ENCODE measurements at places on chromosomes 7 and 10.
A peak's percentile ranks its signal among the peaks of the same experiment; 100 is the strongest.

DNA sequence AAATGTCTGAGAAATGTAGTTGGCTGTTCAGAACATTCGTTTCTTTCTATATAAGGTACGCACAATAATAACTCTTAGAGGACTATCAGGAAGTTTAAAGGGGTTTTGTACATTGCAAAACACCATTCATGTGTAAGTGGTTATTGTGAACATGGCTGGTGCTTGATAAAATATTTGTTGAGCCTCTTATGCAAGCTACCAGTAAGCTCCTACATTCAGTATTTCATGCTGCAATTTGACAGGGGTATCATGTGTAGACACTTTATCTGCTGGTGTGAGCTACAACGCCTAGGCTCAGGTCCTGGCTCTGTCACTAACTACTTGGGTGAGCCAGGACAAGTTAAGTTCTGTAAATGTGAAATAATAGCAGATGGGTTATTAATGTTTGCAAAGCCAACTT, 75.5 kb downstream of the MAP3K8 start:
- DNase-seq: no peak

GRCh38 chr10:86951184-86951761, 6.1 kb downstream of the MMRN2 start:
- DNase-seq: no peak

DNA sequence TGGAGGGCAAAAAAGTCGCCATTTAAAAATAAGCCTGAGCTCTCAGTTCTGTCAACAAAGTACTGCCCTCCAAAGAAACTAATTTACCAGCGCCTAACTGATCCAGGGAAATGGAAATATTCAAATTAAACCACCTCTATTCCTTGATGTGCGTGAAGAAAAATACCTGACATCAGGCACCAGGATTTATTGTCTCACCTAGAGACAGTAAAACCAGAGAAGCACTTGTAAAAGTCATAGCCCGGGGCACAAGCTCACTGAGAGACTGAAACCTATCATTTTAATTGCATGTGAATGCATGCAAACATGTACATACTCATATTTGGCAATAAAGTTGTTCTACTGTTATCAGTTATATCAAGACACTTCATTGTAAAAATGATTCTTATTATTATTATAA, 147.3 kb upstream of the VSTM2A start:
- DNase-seq: no peak

GRCh38 chr10:971150-971542, 17.1 kb upstream of the GTPBP4 start:
- DNase-seq: no peak

- no peak for DNase-seq
Observed at GRCh38 chr7:19215412-19215811, 70.2 kb upstream of the FERD3L start.

DNA sequence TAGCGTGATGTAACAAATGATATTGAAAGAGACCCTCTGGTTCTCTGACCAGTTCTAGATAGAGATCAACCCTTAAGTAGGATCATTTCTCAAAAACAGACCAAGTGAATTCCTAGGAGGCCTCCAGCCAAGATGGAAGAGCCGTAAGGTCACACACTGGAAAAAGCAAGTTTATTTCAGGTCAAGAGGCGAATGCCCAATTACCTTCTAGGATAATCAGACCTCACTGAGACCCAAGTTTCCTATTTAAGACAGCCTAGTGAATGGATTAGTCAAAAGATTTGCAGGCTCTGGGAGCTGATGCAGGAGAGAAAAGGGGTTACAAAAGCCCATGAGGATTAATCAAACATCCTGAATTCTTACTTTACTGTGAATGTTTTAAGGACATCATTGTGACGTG, 486.1 kb upstream of the NRP1 start:
- DNase-seq: no peak

GRCh38 chr7:142420554-142421362, 162.9 kb upstream of the PRSS58 start:
- no peak for DNase-seq

- no peak for DNase-seq
Observed at GRCh38 chr10:251982-252582, 116.8 kb downstream of the ZMYND11 start.

GRCh38 chr10:24722131-24722675, 1.5 kb downstream of the ARHGAP21 start:
- peak; percentile 26 for DNase-seq

GRCh38 chr10:119136084-119136483, 29.4 kb downstream of the SFXN4 start:
- no peak for DNase-seq

DNA sequence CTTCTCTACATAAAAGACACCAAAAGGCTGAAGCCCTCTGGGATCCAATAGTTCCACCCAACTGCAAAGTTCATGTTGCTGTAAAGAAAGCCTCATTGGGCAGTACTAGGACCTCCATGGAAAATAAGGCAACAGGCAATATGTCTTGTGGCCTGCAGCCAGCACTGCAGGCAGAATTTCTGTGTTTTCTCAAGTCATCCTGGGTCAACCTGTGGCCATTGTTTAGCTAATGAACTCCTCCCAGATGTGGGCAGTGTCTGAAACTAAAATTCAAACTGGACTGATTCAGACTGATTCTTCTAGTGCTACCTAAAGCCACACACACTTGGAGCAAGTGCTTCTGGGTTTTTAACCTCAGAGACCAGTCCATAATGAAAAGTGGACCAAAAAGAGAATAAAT, 141.5 kb downstream of the PPP1R17 start:
- no peak for DNase-seq

GRCh38 chr7:39428221-39428620, 138.0 kb upstream of the YAE1 start:
- no peak for DNase-seq

DNA sequence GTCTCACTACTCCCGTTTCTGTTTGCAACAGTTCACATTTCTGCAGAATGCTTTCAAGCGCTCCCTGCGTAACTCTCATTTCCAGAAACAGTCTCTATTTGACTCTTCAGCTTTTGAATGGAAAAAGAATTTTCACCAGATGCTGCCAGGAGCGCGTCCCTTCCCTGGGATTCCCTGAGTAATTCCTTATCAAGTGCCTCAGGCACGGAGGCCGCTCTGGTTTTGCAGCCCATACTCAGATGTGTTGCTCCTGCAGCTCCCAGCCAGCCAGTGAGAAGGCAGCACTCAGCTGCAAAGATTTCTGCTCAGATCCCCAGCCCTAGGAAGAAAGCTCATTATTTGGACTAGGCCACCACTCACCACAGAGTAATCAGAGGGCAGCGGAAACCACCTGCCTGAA, 161.1 kb upstream of the CHST15 start:
- DNase-seq: no peak

Measured in CD4-positive, alpha-beta T cell treated with Interleukin-17A for 1 hour (primary cell).